ENCODE measurements at places on chromosomes 12 and 14.
A peak's percentile ranks its signal among the peaks of the same experiment; 100 is the strongest.

- DNase-seq: no peak
These were observed 163.2 kb downstream of the PAH start for GRCh38 chr12:102753802-102754201.

DNA sequence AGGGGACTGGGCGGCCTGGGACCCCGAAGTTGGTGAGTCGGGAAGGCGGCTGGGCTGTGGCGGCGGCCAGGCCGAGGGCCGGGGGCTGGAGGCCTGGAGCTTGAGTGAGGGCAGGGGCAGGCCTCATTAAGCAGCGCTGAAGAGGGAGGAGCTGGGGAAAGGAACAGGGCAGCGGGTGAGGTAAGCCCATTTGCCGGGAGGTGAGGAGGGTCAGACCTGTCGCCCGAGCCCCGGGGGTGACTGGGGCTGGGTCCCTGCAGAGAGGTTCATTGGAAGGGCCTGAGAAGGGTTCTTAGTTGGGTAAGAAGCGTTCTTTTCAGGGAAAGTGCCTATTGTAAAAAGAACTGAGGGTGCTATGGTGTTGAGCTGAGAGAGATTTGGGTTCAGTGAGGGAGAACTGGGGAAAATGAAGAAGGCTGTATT is 441 bp downstream of the RAB5B start:
- no peak for DNase-seq

DNA sequence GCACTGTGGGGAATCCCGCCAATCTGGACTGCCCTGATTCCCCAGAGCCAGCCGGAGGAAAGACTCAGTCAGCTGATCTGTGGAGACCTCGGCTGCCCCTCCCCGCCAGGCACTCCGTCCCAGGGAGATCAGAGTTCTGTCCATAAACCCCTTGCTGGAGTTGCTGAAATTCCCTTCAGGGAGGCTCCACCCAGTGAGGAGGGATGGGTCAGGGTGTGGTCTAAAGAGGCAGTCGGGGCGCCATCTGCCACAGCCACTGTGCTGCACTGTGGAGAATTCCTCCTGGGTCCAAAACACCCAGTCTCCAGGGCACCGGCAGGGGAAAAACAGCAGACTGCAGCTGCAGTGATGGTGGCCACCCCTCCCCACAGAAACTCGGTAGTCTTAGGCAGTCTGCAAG is 1922.3 kb upstream of the FLRT2 start:
- no peak for DNase-seq

- no peak for DNase-seq
These were observed 11.3 kb downstream of the SCARB1 start for GRCh38 chr12:124852329-124852831.

- DNase-seq: no peak
These were observed 476.4 kb downstream of the VRK1 start for GRCh38 chr14:97273540-97273939.

GRCh38 chr12:54033980-54034784 is 1.3 kb downstream of the HOXC5 start:
- no peak for DNase-seq

DNA sequence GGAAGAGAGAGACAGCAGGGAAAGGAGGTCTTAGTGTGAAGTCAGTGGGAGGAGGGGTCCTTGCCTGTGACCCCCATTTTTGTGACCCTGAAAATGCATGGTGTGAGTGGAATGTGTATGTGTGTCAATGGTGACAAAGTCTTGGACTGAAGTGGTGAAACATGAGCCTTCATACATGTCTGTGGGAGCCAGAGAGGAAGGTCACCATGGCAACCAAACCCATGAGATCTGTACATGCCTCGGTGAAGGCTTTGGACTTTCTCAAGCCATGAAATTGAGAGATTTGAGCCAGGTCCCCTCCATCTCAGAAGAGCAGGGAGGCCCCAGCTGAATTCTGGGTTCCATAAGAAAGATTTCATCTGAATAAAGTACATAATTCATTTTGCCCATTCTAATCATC is 108.7 kb downstream of the TTC8 start:
- DNase-seq: no peak

- DNase-seq: no peak
These were observed 79.8 kb downstream of the CCDC88C start for GRCh38 chr14:91337699-91338335.

- DNase-seq: no peak
These were observed 213.0 kb downstream of the ADGRD1 start for GRCh38 chr12:131166717-131167116.

DNA sequence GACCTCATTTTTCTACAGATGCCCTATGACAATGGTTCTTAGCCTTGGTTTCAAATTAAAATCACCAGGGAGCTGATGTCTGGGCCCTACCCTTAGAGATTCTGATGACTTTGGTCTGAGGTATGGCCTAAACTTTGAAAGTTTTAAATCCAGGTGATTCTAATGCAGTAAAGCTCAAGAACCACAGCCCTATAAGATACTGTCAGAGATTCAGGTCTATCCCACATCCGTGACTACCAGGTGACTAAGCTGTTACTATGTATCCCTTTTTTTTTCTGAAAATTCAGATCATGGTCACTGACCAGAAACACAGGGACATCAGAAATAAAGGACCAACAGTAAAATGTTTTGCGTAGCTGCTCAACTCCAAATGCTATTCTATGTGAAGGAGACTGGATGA is 148.8 kb upstream of the BMP4 start:
- DNase-seq: no peak

DNA sequence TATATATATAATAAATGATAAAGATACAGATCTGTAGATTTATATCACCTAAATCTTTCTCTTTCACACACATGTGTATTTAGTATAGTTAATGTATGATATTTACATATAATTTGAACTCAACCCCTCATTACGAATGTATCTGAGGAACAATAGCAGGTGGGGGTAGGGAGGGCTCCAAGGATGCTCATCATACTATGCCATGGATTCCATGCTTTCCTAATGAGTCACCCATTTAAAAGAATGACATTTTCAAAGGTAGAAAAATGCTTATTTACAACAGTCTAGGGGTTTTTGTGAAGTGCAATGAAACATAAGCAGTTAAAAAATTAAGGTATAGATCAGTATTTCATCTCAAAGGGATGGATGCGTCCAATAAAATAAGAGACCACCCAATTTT is 181.6 kb downstream of the SOX5 start:
- no peak for DNase-seq

DNA sequence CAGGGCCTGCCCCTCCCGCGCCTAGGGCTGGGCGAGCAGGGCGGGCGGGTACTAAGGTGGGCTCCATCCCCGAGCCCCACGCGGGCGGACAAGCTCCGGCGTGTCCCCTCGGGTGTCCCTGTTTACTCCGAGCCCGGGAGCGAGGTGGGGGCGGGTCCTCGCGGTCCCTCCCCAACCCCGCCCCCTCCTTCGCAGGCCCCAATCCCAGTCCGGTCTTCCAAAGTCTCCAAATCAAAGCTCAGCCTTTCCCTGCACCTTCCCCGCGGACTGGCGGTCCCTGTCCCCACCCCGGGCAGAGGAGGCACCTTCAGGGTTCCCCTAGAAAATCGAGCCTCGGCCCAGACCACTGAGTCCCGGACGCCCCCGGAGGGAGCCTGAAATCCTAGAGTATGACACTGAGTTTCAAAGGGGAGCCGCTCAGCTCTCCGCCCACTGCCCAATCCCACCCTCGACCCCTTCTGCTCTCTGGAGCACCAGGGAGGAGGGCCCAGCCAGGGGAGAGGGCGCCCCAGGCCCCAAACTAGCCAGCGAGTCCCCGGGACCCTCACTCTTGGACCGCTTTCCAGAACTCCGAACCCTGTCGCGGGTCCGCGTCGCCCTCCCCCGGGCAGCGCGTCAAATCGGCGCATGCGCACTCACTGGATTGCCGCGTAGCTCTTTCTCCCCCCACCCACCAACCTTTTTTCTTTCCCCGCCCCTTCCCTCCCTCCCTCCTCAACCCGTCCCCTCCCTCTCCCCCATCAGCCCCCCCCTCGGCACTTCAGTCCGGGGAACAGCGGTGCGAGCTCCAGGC is at the start of gene LRP1:
LRP1 (plus strand) TSS at position 758 of the 793 bp plus-strand sequence. CDS start 482 bp downstream, outside the sequence.
- DNase-seq: peak; percentile 56

GRCh38 chr12:103493199-103493598 is 2.6 kb downstream of the C12orf42 start:
- DNase-seq: no peak

- DNase-seq: no peak
These were observed 26.4 kb upstream of the ZFP36L1 start for GRCh38 chr14:68819260-68819691.

- no peak for DNase-seq
These were observed 79.2 kb upstream of the BTG1 start for GRCh38 chr12:92224685-92225331.

DNA sequence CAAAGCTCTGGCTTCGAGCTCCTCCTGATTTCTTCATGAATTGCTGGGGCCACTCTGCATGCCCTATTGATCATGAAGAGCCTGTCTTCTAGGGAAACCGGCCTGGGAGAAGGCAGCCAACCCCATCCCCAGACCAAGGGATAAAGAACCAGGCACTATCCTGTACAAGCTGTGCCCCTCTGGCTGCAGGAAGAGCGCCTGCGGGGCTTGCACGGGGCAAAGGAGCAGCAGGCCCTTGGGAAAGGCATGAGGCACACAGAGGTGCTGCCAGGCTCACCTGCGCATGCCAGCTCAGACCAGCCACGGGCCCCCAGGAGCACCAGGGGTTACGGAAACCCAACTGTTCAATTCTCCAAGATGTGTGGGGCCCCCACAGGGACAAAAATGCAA is 2.1 kb downstream of the ITPK1 start:
- DNase-seq: no peak

- no peak for DNase-seq
These were observed 3.9 kb upstream of the TM7SF3 start for GRCh38 chr12:27018037-27018436.

GRCh38 chr12:80226576-80226975 is 127.2 kb downstream of the OTOGL start:
- no peak for DNase-seq

GRCh38 chr14:45078323-45078722 is 5.6 kb upstream of the PRPF39 start:
- DNase-seq: no peak

DNA sequence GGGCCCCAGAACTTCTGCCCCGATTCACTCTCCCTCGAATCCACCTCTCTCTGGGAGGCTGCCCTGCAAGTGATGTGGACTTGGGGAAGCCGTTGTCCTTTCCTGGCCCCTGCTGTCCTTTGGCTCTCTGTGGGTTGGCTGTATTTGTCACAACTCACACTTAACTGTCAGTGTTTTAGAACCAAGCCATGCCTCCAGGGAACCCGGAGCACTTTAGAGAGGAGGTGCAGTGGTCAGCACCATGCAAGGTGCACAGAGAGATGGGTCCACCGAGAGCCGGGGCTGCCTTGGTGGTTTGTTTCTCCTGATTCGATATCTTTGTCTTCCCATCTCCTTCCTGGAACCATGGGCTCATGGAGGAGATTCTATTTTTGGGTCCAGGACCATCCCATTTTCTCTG is 129.5 kb upstream of the RTL1 start:
- DNase-seq: no peak

DNA sequence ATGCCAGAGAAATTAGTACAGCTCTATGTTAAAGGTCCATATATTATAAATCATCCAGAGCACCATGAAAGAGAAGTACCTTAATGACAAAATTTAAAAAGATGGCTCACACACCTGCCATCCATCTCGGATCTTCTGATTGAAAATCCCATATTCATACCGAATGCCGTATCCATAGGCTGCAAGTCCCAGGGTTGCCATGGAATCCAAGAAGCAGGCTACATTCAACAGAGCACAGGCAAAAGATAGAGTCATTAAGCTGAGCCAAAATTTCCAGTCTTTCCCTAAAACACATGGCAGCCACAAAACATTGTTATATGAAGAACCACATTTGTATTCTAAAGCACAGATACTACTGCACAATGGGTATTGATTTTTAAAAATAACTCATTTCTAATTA is 12.7 kb downstream of the PYGL start:
- no peak for DNase-seq

DNA sequence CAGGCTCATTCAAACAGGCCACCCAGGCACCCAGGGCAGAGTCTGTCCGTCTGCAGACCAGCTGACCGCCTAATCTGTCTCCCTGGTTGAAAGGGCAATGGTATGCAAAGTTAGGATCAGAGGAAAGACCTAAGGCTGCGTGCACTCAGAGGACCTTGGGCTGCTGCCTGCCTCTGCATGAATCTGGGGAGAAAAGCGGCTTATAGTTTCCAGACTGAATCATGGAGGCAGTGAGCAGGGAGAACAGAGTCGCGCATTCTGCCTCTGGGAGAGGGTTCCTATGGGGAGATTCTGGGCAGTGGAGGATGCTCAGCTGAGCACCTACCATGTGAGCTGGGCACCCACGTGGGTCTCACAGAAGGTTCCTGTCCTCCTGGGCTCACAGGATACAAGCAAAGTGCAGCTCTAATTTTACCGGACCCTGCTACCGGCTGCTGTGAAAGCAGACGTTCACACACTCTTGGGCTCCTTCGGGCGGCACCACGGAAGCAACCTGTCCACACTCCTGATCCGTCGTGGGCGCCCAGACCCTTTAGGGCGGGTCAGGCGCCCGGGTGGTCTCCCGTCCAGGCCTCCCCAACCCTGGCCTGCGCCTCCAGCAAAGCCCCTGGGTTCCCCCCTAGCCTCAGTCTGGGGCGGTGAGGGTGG is 772 bp downstream of the SCARB1 start:
- DNase-seq: no peak

DNA sequence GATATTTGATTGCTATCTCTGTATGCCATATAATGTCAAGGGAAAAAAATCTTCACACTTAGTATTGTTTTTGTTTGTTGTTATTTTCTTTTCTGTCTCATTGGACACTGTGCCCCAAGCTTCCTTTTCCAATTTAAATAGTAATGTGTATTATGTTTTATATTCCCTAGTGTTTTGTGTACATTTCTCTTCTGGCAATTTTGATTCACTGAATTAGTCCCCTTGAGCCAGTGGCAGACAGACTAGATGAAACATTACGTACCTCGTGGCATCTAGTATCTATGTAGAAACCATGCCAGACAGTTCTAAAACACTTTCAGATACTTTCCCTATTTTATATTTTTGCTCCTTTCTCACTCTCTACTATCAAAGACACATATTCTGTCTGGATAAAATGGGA is at the start of gene OR6C1:
OR6C1 (plus strand) TSS at position 301 of the 400 bp plus-strand sequence. CDS start 6,257 bp downstream, outside the sequence.
- DNase-seq: no peak

GRCh38 chr12:66062290-66062625 is 68.3 kb downstream of the LLPH start:
- DNase-seq: no peak

DNA sequence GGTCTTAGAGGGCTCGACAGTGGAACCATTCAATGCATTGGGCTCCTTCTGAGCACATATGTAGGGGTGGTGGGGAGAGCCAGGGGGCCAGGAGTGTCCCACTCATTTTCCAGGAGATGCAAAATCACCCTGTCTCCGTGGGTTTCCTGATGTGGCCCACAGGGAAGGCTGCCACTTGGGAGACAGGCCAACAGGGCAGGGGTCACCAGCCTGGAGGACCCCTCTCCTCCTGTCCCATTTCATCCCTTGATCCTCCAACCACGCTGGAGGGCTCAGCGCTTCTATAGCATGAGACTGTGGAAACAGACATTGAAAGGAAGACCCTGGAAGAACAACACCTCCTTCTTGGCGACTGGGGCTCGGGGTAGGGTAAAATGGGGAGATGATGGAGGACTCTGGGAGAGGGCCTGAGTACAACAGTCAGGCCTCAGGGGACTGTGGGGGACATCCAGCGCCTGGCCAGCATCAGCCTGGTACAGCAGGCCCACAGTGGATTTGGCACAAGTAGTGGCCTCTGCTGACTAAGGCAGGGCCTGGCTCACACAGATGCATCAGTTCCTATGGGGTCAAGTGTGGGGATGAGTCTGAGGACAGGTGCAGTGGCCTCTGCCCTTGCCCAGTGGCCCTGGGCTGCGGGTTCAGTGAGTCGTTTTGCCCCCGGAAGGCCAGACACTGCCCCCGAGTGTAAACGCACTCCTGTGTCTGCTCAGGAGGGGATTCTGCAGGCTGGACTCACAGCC is 68.0 kb downstream of the PRIMA1 start:
- DNase-seq: no peak

GRCh38 chr14:105838591-105839424 is 312.4 kb downstream of the TMEM121 start:
- DNase-seq: no peak
